ENCODE measurements at places on chromosomes 6 and 20.
A peak's percentile ranks its signal among the peaks of the same experiment; 100 is the strongest.

DNA sequence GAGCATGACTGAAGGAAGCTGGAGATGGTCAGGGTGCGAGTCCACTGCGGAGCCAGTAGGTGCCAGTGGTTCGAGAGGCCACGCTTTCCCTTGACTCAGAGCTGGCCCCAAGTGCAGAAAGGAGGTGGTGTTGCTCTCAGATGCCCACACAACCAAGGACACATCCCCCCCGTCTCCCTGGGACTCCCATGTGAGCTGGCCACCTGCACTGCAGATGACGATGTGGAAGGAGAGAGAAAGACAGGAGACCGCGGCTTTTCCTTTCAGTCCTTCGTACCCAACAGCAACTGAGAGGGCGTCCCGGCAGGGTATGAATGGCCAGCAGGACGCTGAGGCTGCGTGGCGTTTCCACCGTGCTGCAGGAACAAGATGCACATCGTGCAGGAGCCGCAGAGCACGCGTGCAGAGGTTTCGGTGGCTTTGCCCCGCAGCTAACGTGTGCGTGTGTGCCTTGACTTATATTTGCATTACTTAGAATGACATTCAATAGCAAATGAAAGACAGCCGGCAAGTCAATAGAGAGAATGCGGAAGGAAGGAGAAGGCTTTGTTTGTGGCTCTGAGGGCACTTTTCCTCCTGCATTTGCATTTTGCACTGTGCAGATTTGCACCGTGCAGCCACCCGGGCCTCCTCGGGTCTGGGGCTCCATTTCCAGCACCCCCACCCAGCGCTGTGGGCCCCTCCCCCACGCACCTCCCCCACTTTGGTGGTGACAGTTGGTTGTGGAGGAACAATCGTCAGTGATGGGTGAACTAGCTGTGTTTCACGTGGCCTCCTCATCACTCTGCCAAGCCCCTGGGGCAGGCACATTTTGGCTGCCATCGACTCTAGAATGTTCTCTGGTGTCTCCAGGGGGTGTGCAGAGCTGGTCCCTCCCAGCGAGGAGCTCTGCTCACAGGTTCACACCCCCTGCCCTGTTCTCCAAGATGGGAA is 26.4 kb upstream of the BHLHE23 start:
- DNase-seq, result no peak

DNA sequence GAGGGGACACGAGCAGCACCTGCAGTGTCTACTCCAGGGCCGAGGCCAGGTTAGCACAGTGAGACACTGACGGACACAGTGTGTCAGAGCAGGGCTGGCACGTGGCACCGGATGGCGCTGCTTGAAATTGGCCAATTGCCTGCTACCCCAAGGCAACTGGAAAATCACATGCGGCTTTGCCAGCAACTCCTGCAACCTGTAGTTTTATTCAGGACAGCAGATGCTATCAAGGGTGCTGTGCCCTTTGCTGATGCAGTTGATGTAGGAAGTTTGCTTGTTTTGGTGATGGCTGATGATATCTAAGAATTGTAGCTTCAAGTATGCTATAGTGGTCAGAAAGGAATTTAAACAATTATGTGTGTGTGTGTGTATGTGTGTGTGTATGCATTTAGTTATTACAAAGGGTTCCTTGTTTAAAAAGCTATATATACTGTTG is 25.9 kb downstream of the RIN2 start:
- DNase-seq, result peak; percentile 18

- no peak for DNase-seq
Measured at GRCh38 chr6:89555806-89556205, 82.7 kb downstream of the LYRM2 start.

DNA sequence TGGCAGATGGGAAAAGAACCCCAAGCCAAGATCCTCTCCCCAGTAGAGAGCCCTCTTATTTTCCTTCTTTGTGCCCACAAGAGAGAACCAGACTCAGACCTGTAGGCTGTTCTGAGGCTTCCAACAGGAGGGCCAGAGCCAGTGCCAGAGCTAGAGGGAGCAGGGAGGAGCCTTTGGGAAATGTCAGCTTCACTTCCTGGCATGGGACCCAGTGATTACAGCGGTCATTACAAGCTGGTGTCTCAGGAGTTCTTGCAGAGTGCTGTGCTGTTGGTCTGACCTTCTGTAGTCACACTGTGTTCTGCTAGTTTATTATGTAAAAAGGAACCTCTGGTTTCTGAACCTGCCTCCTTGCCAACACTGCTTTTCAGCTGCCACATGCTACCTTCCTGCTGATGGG is 38.9 kb downstream of the STK35 start:
- no peak for DNase-seq

GRCh38 chr6:155964544-155964943 is 508.9 kb upstream of the NOX3 start:
- DNase-seq, result no peak

DNA sequence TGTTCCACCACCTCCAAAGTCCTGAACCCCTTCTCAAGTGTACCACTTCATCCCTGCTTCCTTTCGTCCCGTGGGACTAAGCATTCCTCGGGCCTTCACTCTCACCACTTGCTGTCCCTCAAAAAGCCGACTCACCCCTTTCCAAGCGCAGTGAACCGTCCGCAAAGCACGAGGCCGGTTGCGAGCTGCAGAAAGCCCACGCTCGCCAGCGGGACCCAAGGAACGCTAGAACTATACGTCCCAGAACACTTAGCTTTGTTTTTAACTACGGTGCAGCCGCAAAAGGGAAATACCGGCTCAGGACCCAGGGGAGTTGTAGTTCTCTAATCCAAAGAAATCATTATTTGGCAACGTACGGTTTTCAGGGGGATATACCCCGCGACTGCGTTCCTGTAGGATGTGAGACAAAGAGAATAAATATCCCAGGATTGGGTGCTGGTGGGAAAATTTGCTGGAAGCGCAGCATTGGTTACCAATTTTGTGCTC is 416 bp upstream of the POLR1H start:
- no peak for DNase-seq
